ENCODE measurements at places on chromosomes 11 and 22. TPM values are rescaled to one million over a fixed set of nuclear protein-coding genes. Genes with fewer than 3 reads are reported as not detected.

The SOX6 gene
- total RNA-seq, result 0.32 TPM

The OR2AG1 gene
- under 0.01 TPM for total RNA-seq

The SYT13 gene
- total RNA-seq, result 0.06 TPM

The OR4S2 gene
- total RNA-seq, result not detected

The TBX10 gene
- not detected for total RNA-seq

The PRR14L gene
- 29.7 TPM for total RNA-seq

The IFTAP gene
- 21.2 TPM for total RNA-seq

The SCARF2 gene
- total RNA-seq, result 4.4 TPM

The NPTXR gene
- total RNA-seq, result 0.16 TPM

The PLAAT2 gene
- not detected for total RNA-seq

The CYB561A3 gene
- 77.0 TPM for total RNA-seq

The SULT4A1 gene
- not detected for total RNA-seq

The MAP6 gene
- 0.32 TPM for total RNA-seq

The ISX gene
- total RNA-seq, result not detected

The DCHS1 gene
- total RNA-seq, result 92.1 TPM

The PRAME gene
- total RNA-seq, result not detected

The RCOR2 gene
- 0.19 TPM for total RNA-seq

The PRG3 gene
- not detected for total RNA-seq

The WT1 gene
- total RNA-seq, result not detected

The RIBC2 gene
- total RNA-seq, result 0.44 TPM

The ASPHD2 gene
- total RNA-seq, result 0.81 TPM

The ZNRF3 gene
- total RNA-seq, result 1.6 TPM

The ATG2A gene
- 13.4 TPM for total RNA-seq

The OR8K5 gene
- total RNA-seq, result not detected

The GNAZ gene
- 0.57 TPM for total RNA-seq

The BRSK2 gene
- total RNA-seq, result under 0.01 TPM

The BACE1 gene
- total RNA-seq, result 13.0 TPM

The MRGPRG gene
- not detected for total RNA-seq

The LMNTD2 gene
- total RNA-seq, result 1.2 TPM

The IGLL1 gene
- total RNA-seq, result not detected

The TP53I11 gene
- total RNA-seq, result 38.1 TPM

The APOBEC3B gene
- total RNA-seq, result 0.82 TPM

The KDM4E gene
- total RNA-seq, result not detected

The TTC12 gene
- total RNA-seq, result 6.8 TPM

The GLYATL2 gene
- total RNA-seq, result not detected

The IL17REL gene
- not detected for total RNA-seq

The OR6A2 gene
- total RNA-seq, result 0.16 TPM

The DRD4 gene
- total RNA-seq, result not detected

The OPCML gene
- 0.31 TPM for total RNA-seq

The CRACR2B gene
- 12.3 TPM for total RNA-seq

The GLB1L2 gene
- 0.25 TPM for total RNA-seq

The RBM14 gene
- 19.6 TPM for total RNA-seq

The SLC29A2 gene
- total RNA-seq, result 1.3 TPM

The PHOX2A gene
- not detected for total RNA-seq

The TBX1 gene
- 98.6 TPM for total RNA-seq

The OR51L1 gene
- not detected for total RNA-seq

The ANO5 gene
- total RNA-seq, result 0.44 TPM

The ADAMTS15 gene
- total RNA-seq, result 2.8 TPM

The ATP6V1E1 gene
- 98.8 TPM for total RNA-seq

The EXPH5 gene
- 0.06 TPM for total RNA-seq

The GGTLC2 gene
- not detected for total RNA-seq

The WNT11 gene
- total RNA-seq, result not detected

The KCNJ5 gene
- total RNA-seq, result 0.16 TPM

The HEPN1 gene
- total RNA-seq, result not detected

The GPHA2 gene
- not detected for total RNA-seq

The RAG2 gene
- not detected for total RNA-seq

The OR52N2 gene
- not detected for total RNA-seq

The ESAM gene
- 74.5 TPM for total RNA-seq

The YPEL4 gene
- 0.16 TPM for total RNA-seq

The SEPTIN3 gene
- total RNA-seq, result 0.06 TPM

Data from bladder microvascular endothelial cell (primary cell).